NAMALWA (cell line): ENCODE measurements at places on chromosomes 13 and 19.
A peak's percentile ranks its signal among the peaks of the same experiment; 100 is the strongest.

GRCh38 chr19:40586611-40587010 is 9.9 kb downstream of the SHKBP1 start:
- no peak for DNase-seq

DNA sequence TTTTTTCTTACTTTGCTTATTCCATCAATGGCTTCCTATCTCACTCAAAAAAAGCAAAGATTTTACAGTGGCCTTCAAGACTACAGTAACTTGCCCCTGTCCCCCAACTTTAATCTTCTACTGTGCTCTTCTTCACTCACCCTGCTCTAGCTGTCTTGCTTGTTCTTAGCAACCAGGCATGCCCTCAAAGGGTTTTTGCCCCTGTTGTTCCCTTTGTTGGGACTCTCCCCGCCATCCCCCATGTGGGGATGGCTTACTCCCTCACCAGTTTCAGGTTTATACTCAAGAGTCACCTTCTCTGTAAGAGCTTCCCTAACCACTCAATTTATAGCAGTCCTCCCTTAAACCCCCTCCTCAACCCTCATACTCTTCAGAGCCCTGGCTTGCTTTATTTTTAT is 5.4 kb downstream of the MTMR6 start:
- DNase-seq, result no peak

DNA sequence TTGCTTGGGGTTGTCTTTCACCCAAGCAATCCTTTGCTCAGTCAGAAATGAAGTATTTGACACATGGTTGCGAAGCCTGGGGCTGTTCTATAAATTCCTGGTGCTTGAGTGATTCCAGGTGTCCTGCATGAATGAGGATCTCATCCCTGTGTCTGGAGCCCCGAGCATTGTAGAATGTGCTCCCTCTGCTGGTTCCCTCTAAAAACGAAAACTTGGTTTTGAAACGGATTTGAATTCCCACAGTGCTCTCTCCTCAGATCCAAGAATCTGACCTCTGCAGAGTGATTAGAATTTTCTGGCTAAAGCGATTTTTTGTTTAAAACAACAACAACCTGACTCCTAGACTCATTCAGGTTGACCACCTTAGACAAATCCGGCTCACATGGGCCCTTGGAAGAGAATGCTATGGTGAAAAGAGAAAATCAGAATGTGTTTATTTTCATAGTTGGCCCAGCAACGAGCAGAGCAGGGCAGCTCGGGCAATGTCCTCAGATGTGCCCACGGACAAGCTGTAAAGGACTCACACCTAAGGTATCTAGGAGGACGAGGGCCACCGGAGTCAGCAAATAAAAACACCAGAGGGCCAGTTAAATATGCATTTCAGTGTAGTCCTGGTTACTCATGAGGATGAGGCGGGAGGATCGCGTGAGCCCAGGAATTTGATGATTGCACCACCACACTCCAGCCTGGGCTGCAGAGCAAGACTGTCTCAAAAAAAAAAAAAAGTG is 8.7 kb upstream of the ATP12A start:
- DNase-seq, result peak; percentile 59

- DNase-seq, result peak; percentile 49
Observed at GRCh38 chr13:84645196-84646012, 763.1 kb upstream of the SLITRK1 start.

DNA sequence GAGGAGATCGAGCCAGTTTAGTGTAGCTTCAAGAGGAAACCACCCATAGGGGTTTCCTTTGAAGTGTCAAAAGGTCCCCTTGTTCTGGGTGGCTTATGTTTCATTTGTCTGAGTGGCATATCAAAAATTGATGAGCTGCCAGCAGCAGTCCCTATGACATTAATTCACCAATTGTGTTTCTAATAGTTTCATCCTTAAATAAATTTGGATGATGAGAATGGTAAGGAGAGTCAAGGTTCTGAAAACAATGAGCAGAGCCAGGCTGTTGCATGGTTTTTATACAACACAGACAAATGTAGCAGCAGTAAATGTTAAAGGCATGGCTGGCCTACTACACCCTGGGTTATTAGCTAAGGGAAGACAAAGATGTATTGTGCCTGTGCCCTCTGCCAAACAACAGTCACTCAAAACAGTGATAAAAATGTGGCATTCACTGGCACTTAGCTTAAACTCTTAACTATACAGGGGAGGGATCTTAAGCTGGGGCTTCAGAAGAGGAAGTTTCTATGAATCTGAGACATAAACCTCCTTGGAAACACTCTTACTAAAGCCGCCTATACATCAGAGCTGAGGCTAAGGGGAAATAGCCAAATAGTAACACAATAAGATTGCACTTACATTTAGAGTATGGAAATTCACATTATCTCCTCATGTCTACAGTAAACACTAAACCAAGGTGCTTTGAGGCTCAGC is 200.5 kb downstream of the POU4F1 start:
- no peak for DNase-seq

DNA sequence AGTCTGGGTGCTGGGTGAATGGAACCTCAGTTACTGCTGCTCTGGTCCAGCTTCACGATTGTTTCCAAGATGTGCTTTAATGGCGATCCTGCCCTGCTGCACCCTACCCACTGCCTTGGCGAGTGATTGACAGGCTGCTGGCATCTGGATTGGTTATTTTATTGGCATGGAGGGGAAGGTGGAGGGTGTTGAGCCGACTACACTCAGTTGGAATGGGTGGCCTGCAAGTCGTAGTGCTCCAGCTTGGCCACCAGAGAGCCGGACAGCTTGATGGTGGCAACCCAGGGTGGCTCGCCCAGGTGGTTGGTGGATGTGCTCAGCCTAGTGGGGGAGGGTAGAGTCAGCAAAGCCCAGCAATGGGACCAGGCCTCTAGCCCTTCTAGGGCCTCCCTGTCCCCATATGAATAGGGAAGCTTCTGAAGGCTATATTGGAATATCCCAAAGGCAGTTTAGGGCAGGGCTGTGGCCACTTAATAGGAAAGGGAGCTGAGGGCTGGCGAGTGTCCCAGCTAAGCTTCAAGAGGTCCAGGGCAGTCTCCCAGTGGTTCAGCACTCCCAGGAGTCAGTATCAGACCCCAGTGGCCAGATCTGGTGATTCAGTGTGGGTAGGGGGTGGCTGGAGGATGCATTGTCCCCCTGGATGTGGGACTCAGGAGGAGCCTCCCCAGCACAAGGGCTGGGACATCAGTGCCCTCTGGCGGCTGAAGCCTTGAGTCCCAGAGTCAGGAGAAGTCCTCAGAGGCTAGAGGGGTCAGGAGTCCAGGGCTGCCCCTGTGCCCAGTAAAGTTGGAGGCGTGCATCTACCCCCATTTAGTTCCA is 3.4 kb downstream of the GGN start:
- peak; percentile 51 for DNase-seq

DNA sequence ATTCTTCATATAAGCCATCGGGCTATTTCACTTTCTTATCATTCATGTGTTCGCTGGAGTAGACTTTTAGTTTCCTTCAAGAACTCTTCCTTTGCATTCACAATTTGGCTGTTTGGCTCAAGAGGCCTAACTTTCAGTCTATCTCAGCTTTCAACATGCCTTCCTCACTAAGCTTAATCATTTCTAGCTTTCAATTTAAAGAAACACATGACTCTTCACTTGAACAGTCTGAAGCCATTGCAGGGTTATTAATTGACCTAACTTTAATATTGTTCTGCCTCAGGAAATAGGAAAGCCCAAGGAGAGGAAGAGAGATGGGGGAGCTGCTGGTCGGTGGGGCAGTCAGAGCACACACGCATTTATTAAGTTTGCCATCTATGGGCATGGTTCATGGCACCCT is 158.1 kb downstream of the SUCLA2 start:
- no peak for DNase-seq

DNA sequence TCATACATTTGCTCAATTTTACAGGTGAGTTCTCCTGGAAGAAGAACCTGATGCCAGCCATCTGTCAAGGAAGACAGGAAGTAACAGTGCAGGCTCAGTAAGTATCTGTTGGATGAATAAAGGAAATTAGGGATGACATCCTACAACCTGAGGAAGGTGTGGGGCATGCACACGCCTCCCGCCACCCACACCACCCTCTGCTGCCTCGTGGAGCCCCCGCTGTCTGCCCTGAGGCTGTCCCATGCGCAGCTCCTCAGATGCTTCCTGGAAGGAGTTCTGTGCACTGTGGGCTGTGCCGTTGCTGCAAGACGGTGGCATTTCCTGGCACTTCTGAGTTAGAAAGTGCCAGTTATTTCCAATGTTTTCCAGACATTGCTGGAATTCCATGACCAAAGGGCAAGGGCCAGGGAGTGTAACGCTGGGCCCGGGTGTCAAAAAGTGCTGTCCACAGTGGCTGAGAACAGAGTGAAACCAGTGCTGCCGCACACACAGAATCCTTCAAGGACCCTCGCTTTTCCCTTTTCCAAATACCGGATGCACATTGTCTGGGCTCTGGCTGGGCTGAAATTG is 4.2 kb upstream of the TEX29 start:
- DNase-seq, result no peak

DNA sequence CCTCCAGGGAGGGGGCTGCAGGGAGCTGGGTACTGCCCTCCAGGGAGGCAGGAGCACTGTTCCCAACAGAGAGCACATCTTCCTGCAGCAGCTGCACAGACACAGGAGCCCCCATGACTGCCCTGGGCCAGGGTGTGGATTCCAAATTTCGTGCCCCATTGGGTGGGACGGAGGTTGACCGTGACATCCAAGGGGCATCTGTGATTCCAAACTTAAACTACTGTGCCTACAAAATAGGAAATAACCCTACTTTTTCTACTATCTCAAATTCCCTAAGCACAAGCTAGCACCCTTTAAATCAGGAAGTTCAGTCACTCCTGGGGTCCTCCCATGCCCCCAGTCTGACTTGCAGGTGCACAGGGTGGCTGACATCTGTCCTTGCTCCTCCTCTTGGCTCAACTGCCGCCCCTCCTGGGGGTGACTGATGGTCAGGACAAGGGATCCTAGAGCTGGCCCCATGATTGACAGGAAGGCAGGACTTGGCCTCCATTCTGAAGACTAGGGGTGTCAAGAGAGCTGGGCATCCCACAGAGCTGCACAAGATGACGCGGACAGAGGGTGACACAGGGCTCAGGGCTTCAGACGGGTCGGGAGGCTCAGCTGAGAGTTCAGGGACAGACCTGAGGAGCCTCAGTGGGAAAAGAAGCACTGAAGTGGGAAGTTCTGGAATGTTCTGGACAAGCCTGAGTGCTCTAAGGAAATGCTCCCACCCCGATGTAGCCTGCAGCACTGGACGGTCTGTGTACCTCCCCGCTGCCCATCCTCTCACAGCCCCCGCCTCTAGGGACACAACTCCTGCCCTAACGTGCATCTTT is 7.8 kb upstream of the CEACAM5 start:
- no peak for DNase-seq

- DNase-seq, result no peak
Observed at GRCh38 chr19:47760632-47760999, 15.3 kb downstream of the NOP53 start.

GRCh38 chr19:45100846-45101252 is 7.9 kb downstream of the PPP1R37 start:
- DNase-seq, result no peak

- no peak for DNase-seq
Observed at GRCh38 chr13:49772828-49773227, 19.7 kb downstream of the KPNA3 start.

GRCh38 chr13:30905932-30906383 is at the start of gene MEDAG:
Gene MEDAG (plus strand): TSS chr13:30906271. CDS start chr13:30906516, 245 bp downstream.
- DNase-seq, result no peak

- DNase-seq, result no peak
Observed at GRCh38 chr13:109776575-109776974, 9.8 kb downstream of the IRS2 start.

DNA sequence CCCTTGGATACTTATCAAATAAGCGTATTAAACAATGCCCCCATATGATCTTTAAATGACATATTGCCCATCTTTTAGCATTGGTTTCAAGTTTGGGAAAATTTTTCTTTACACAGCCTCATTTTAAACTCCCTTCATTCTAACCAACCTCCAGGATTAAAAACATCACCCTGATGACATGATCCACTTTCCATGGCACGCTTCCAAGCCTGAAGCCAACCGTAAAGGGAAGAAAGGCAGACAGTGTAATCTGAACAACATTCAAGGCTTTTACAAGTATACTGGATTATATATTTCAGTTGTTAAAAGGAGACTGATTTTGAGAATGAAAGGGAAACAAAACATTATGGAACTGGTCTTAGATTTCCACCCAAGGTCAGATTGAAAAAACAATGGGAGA is 1721.9 kb downstream of the OLFM4 start:
- DNase-seq, result no peak

GRCh38 chr19:54473071-54473891 is at the start of gene CDC42EP5:
Gene CDC42EP5 (minus strand): TSS chr19:54473296. CDS start chr19:54465547, 7,749 bp downstream.
- no peak for DNase-seq

- no peak for DNase-seq
Observed at GRCh38 chr13:52652980-52653303, 306 bp downstream of the SUGT1 start.

DNA sequence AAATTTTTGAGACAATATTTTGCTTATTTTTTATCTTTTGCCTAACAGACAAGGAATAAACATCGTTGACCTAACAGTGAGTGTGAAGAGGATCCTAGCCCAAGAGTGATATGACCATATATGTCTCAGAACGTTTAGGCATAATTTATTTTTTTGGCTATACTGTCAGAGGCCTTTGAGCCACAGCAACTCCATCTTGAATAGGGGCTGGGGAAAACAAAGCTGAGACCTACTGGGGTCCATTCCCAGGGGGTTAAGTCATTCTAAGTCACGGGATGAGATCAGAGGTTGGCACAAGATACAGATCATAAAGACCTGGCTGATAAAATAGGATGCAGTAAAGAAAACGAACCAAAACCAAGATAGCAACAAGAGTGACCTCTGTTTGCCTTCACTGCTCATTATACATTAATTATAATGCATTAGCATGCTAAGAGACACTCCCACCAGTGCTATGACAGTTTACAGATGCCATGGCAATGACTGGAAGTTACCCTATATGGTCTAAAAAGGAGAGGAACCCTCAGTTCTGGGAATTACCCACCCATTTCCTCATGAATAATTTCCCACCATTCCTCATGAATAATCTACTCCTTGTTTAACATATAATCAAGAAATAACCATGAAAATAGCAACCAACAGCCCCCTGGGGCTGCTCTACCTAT is 510.9 kb upstream of the PCDH9 start:
- DNase-seq, result no peak

DNA sequence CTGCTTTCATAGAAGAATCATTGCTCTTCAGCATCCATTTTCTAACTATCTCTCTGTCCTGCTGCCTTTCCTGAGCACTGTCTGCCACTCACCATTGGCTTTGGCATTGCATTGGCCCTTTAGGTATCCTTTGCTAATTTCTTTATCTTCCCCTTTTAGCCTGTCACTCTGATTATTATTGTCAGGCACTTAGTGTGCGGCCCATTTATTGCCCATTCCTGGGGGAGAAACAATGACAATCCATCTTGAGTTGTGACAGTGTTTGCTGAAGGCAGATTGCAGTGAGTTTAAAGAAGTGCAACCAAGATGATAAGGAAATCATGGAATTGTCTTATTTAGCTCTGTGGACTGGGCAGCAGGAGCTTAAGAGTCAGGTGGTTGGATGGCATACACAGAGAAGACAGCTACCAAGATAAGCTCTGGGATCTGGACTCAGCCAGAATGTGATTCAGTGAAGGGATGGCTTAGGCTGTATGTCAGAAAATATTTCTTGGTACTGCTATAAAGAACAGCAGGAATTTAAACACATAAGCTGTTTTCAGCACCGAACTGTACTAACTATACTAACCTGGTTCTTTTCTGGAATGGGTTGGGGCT is 25.3 kb downstream of the B3GLCT start:
- no peak for DNase-seq

- DNase-seq, result no peak
Observed at GRCh38 chr13:97723655-97724054, 229.8 kb upstream of the IPO5 start.

GRCh38 chr13:32179708-32180107 is 135.5 kb downstream of the ZAR1L start:
- no peak for DNase-seq

GRCh38 chr19:48644839-48645619 is 958 bp downstream of the CA11 start:
- peak; percentile 84 for DNase-seq

GRCh38 chr13:83620530-83621220 is 261.6 kb downstream of the SLITRK1 start:
- no peak for DNase-seq
